Right lung (tissue), 10 donors: ENCODE measurements at places on chromosomes 2 and 18. TPM values are rescaled to one million over a fixed set of nuclear protein-coding genes. Genes with fewer than 3 reads are reported as not detected.

MYL1 gene
- 296 TPM for polyA plus RNA-seq

CNDP1 gene
- polyA plus RNA-seq = 0.69 TPM

SRD5A2 gene
- polyA plus RNA-seq = 0.30 TPM

CDK5R2 gene
- polyA plus RNA-seq = 0.18 TPM

NYAP2 gene
- 0.12 TPM for polyA plus RNA-seq

SCN1A gene
- polyA plus RNA-seq = 1.9 TPM

CD207 gene
- not detected for polyA plus RNA-seq

MAP3K19 gene
- 3.4 TPM for polyA plus RNA-seq

DCC gene
- 4.4 TPM for polyA plus RNA-seq

ARHGAP15 gene
- polyA plus RNA-seq = 31.0 TPM

MATN3 gene
- polyA plus RNA-seq = 11.3 TPM

KRTCAP3 gene
- 17.1 TPM for polyA plus RNA-seq

UGT1A10 gene
- not detected for polyA plus RNA-seq

QPCT gene
- polyA plus RNA-seq = 10.4 TPM

TCF7L1 gene
- polyA plus RNA-seq = 48.0 TPM

RAPH1 gene
- polyA plus RNA-seq = 24.7 TPM

GYPC gene
- 76.0 TPM for polyA plus RNA-seq

GRP gene
- polyA plus RNA-seq = 69.7 TPM

IL1RN gene
- polyA plus RNA-seq = 0.21 TPM

CHN1 gene
- 155 TPM for polyA plus RNA-seq

PJVK gene
- 14.6 TPM for polyA plus RNA-seq

DNA sequence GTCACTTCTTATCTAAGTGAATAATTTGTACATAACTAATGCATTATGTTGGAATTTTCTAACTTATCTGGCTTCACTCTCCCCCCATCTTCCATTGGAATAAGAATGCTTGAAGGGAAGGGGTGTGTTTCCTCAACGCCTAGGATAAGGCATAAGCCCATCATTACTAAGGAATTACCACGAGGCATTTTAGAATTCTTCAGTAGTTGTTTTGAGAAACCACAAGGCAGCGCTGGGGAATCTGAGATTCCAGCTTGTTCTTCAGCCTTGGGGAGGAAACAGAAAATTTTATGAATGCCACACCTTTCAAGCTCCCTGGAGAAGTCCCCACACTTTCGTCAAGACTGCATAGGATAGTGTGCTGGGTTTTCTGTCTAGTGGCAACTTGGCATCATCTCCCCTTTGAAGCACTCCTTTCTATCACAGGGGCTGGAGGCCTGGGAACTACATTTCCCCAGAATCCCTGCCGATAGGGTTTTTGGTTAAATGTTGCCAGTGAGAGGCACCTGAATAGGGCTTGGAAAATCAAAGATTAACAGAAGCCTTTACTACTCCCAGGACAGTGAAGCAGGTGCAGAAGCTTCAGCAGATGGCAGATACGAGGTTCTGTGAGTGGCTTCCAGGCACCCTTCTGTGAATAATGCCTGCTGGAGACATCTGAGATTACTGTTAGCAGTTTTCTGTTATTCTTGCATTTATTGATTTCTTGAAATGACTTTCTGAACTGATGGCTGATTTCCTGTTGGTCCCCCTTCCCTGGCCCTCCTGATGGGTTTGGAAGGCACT lies 192.7 kb upstream of the REV1 start:
- no peak for DNase-seq

- no peak for DNase-seq
Measured at GRCh38 chr2:105099153-105099552, 61.3 kb downstream of the MRPS9 start.

GRCh38 chr2:66888791-66889631 lies 454.1 kb downstream of the MEIS1 start:
- DNase-seq = peak; percentile 85

GRCh38 chr2:98734162-98734561 lies 3.2 kb upstream of the MGAT4A start:
- DNase-seq = no peak

DNA sequence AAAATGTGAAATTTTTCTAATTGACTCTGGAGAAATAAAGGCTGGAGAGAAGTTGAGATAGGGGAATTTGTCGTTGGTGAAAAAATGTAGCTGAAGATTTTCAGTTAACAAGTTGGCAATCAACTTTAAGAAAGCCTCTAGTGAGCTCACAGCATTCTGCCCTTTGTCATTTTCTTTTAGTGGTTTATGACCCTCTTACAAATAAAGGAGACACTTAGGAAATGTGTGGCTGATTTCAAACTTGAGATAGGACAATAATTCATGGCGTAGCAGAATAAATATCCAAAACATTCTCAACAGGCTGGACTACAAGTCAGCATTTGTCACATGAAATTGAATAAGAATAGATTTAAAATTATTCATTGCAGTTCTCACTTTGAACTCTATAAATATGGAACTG lies 412.5 kb upstream of the SPHKAP start:
- no peak for DNase-seq

DNA sequence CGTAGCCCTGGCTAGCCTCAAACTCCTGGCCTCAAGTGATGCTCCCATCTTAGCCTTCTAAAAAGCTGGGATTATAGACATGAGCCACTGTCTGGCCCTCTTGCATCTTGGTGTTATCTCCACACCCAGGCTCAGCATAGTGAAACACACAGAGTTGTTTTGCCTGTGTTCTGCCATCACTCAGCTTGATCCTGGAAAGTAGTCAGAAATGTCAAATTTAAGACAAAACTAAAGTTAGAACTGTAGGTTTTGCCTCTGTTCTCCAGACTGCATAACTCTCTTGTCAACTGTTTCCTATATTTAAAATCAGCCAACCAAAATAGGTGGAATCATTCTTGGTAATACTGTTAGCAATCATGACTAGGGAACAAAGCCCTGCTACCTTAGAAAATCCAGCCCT lies 72.1 kb upstream of the GULP1 start:
- DNase-seq = no peak

- no peak for DNase-seq
Measured at GRCh38 chr2:72108121-72108520, 39.5 kb downstream of the CYP26B1 start.

- no peak for DNase-seq
Measured at GRCh38 chr2:145685383-145686050, 1165.6 kb upstream of the ZEB2 start.

- no peak for DNase-seq
Measured at GRCh38 chr2:156562124-156562523, 125.9 kb downstream of the GPD2 start.

- no peak for DNase-seq
Measured at GRCh38 chr2:88117973-88118372, 9.9 kb downstream of the FABP1 start.

GRCh38 chr18:2854875-2855274 lies 8.1 kb downstream of the EMILIN2 start:
- DNase-seq = no peak

DNA sequence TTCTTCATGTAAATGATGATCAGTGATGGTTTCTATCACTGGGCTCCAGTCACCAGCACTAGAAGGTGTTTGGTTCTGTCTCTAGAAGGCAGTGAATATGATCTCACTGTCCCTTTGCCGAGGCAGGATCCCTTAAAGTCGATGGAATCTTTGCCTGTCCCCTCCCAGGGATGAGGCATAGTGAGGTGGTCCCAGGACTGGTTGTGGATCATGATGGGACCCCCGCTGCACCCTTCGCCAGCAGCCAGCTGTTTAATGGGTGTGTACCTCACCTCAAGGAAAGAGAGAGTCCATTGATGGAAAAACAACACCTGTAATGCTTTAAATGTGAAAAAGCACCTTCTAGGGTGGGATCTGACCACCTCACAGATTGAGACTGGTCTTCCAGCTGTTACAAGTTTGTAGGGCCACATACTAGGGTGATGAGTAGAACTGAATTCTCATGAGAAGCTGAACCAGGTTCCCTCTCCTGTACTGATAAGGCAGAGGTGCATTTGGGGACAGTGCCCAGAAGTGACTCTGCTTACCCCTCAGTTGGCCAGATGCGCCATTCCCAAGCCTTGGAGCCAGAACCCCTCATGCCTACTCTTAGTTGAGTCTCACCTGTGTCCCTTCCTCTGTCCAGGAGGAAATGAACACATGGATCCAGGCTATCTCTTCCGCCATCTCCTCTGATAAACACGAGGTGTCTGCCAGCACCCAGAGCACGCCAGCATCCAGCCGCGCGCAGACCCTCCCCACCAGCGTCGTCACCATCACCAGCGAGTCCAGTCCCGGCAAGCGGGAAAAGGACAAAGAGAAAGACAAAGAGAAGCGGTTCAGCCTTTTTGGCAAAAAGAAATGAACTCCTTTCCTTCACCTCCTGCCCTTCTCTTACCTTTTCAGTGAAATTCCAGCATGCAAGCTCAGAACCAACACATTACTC lies 55.5 kb upstream of the EML6 start:
- DNase-seq = no peak

- DNase-seq = no peak
Measured at GRCh38 chr2:207682557-207682956, 28.9 kb upstream of the CCNYL1 start.

- DNase-seq = no peak
Measured at GRCh38 chr2:239380831-239381708, 19.8 kb downstream of the HDAC4 start.

GRCh38 chr2:103880081-103880834 lies 973.7 kb upstream of the POU3F3 start:
- no peak for DNase-seq

DNA sequence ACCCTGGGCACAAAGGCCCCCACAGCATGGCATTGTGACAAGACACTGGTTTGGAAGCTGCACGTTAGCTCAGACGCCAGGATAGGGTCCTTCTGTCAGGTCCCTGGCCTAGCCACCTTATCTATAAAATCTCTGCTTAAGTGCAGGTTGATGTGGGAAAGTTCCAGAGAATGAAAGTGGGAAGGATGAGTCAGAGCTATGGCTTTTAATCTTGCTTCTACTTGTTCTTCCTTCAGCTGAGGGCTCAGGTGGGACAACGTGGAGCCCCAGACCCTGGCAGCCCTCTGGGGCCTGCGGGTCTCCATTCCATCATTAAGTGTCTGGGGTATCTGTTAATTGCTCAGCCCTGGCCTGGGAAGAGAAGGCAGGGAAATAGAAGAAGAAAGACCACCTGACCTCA lies 64.5 kb downstream of the CELF4 start:
- no peak for DNase-seq

- no peak for DNase-seq
Measured at GRCh38 chr18:49073437-49073836, 122.7 kb upstream of the SMAD7 start.

DNA sequence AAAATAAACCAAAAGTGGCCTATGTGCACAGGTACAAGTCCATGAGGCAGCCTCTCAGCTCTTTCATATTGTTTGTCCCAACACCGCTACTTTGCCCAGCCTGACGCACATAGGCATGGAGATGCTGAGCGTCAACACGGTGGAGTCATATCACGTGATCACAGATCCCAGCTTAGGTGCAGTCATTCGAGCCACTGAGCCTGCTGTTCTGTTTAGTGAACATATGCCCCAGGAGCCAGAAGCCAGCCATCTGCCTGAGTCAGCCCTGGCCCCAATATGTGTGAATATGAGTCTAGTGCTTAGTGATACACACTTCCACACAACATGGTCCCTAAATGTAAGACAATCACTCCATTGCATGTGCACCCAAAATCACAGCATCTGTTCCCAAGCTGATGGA lies 88.2 kb upstream of the LCLAT1 start:
- DNase-seq = no peak

DNA sequence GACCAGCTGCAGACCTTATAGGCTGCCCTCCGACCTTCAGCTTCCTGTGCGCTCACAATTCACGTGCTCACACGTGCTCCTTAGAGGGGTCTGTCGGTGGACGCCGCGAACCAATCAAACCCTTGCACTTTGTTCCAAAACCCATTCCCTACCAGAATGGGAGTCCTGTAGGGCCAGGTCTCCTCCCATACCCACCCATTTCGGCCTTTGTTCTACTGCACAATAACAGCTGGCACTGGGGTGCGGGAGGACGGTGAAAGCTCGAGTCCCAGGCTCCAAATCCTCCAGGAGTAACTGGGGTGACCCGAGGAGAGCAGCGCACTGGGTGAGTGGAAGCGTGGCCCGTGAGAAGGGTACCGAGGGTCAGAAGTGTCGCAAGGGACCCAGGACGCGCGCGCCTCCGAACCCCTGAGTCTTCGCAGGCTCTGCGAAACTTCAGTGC lies 13.0 kb downstream of the SIX3 start:
- no peak for DNase-seq

DNA sequence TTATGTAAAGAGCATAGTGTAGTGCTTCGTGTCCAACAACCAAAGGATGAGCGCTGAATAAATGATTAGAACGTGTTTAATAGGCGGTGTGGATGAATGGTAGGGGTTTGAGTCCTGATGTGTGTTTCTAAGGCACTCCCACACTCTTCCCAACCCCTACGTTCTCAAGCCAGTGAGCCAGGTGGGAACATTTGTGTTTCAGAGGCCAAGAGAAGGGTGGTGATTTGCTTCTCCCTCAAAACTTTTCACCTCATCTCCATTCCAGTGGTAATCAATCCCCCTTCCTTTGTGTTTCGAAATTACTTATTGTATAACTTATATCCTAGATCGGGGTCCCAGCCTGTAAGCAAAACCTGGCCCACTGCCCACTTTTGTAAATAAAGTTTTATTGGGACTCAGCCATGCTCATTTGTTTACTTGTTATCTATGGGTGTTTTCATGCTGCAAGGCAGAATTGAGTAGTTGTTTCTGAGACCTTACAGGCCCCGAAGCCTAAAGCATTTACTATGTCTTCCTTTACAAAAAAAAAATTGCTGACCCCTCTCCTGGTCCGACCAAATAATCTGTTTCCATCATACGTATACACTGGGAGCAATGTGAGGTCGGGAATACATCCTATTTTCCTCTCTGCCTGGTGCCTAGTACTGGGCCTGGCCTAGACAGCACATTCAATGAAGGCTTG lies 150.8 kb upstream of the MYCN start:
- no peak for DNase-seq

DNA sequence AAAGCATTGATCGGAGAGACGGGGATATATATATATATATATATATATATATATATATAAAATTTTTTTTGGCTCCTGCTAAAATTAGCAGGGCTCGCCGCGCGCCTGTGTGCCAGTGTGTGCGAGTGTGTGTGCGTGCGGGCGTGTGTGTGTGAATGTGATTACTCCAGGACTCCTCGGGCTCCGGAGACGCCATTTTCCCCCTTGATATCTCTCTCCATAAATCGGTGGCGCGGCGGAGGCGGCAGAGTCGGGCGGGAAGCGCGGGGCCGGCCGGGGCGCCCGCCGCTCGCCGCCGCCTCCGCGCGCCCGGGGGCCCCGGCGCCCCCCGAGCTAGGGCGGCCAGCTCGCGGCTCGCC lies 795 bp upstream of the SETBP1 start:
- peak; percentile 49 for DNase-seq

DNA sequence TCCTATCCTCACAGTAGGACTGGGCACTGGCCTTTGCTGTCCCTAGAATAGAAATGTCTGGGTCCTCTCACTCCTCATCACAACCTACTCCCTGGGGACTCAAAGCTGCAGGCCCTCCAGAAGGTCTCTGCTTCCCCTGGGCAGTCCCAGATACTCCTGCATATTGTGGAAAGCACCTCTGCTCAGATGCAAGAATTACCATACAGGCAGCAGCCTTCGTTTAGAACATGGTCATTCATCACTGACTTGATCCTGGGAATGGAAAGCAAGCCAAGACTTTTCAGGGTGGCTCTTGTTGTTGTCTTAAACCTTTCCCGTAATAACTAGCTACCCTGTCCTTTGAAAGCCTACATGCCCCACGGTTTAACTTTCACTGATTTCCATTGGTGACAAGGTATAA lies 53.1 kb upstream of the NPAS2 start:
- DNase-seq = no peak

- DNase-seq = no peak
Measured at GRCh38 chr18:985212-985661, 80.6 kb downstream of the ADCYAP1 start.

GRCh38 chr18:55031979-55032378 lies 72.7 kb upstream of the CCDC68 start:
- DNase-seq = peak; percentile 17
